Epithelial cell of esophagus (primary cell): ENCODE measurements at places on chromosomes 13 and 19.

DNA sequence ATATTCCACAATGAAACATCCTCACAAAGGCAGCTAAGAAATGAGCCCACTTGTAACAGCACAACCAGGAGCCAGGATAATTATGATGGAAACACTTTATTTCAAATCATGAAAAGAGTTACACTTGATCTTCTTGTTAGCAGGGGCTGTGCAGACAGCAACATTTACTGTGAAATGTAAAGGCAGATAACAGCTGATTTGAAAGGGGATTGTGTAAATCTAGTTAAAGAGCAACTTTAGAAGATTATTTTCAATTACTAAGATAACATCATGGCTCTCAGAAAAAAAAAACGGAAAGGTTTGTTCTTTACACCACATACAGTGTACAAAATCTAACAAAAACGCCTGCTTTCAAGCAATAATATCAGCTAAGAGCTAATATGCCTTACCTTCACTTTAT lies 22.4 kb downstream of the ENOX1 start:
- DNase-seq, result no peak

- DNase-seq, result no peak
These were observed 1768.5 kb downstream of the PCDH9 start for GRCh38 chr13:65461590-65461989.

DNA sequence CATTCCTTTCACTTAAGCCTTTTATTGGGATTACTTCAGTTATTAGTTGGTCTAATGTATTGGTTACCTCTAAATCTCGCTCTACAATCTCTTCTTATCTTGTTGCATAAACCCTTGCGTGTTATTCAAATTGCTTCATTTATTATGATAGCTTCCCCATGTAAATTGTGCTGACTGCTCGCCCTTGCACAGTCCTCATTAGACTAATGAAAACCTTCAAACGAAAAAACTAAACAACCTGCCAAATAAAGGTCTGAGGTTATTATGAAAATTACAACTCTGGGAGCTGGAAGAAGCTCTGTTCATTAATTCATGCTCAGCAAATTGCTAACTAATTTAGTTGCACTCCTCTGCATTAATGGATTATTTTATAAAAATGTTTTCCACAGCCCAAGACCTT lies 320.1 kb downstream of the DACH1 start:
- DNase-seq, result no peak

GRCh38 chr19:16688084-16688483 lies 27.1 kb downstream of the TMEM38A start:
- no peak for DNase-seq

- DNase-seq, result no peak
These were observed 24.2 kb downstream of the MIPEP start for GRCh38 chr13:23865026-23865425.

DNA sequence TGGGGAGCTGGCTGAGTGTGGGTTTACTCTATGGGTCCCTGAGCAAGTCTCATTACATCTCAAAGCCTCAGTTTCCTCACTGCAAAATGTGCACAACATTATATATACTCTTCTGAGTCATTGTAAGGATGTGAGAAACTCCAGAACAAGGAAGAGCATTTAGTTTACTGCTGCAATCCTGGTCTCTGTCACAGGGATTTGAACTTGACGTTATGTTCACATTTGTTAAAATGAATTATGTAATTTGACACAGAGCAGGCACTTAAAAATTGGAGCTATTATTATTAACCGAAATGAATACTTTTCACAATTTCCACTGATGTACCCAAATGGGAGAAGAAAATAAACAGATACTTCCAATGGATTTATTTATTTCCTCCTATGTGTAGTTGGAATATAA lies 101.0 kb downstream of the STARD13 start:
- DNase-seq, result no peak

- peak; percentile 64 for DNase-seq
These were observed at the start of gene RCBTB1 for GRCh38 chr13:49585220-49586157. Gene RCBTB1, minus strand, starts transcription at chr13:49585558. Its CDS starts 18,279 bp downstream, at chr13:49567279.

DNA sequence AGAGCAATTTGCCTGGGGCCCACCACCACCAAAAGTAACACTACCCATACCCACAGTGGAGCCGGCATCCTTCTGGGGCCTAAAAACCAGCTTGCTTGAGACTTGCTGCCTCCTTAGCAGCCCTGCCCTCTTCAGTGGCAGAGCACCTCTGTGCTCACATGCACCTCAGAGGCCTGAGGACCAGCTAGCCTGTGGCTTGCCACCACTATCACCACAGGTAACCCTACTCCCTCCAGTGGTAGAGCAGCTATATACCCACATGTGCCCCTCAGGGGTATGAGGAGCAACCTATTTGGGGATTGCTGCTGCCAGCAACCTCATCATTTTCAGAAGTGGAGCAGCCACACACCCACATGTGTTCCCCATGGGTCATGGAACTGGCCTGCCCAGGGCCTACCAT lies 111.4 kb upstream of the SPRY2 start:
- DNase-seq, result no peak

- no peak for DNase-seq
These were observed 107.5 kb downstream of the CYSLTR2 start for GRCh38 chr13:48761256-48761655.

- DNase-seq, result no peak
These were observed 23.0 kb downstream of the CHERP start for GRCh38 chr19:16519230-16519687.

GRCh38 chr13:111046590-111047141 lies 68.4 kb upstream of the ARHGEF7 start:
- no peak for DNase-seq

- no peak for DNase-seq
These were observed 36.9 kb upstream of the GRTP1 start for GRCh38 chr13:113400621-113401451.

GRCh38 chr13:35347679-35348205 lies 128.7 kb downstream of the MAB21L1 start:
- no peak for DNase-seq

DNA sequence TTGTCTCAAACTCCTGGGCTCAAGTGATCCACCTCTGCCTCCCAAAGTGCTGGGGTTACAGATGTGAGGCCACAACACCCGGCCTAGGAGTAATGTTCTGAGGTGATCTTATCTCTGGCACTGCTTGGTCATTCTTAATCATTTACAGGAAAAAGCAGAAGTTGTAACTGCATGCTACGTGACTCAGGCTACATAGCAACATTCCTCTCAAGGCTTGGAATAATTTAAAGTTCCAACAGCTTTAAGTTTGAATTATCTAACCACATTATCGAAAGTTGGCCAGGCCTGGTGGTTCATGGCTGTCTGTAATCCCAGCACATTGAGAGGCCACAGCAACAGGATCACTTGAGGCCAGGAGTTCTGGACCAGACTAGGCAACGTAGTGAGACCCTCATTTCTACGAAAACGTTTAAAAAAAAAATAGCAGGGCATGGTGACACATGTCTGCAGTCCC lies 3.9 kb upstream of the B9D2 start:
- DNase-seq, result peak; percentile 90

DNA sequence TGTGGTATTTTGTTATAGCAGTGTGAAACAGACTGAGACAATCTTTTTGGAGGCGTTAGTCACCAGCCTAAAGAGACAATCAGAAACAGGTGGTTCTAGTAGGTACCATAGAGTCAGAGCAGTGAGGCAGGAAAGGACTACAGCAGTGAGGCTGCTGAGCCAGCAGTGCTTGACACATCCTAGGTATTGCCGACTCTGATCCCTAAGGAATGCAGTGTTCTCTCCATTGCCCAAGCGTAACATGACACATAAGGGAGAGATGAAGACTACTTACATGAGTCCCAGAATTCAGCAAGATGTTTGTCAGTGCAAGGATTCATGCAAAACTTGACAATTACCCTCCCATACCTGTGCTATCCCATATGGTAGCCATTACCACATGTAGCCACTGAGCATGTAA lies 62.4 kb upstream of the XPO4 start:
- peak; percentile 58 for DNase-seq

GRCh38 chr13:69947582-69947981 lies 160.0 kb upstream of the ATXN8OS start:
- no peak for DNase-seq

GRCh38 chr19:3642987-3643673 lies 16.5 kb upstream of the CACTIN start:
- DNase-seq, result peak; percentile 22

DNA sequence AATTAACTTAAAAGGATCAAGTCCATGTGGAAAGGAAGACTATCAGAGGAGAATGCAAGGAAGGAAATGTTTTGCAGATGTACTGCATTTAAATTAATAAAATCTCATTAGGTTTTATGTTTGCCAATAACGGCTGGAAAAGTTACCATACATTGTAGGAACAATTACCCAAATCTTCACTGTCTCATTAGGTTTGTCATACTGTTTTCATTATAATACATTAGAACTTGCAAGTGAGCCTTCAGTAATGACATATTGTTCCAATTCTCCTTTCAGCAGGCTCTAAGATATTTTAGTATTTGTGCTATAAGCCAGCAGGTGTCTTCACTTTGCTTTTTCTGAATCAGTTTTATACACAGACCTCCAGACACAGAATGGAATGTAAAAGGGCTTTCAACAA lies 661.6 kb upstream of the KLHL1 start:
- no peak for DNase-seq

DNA sequence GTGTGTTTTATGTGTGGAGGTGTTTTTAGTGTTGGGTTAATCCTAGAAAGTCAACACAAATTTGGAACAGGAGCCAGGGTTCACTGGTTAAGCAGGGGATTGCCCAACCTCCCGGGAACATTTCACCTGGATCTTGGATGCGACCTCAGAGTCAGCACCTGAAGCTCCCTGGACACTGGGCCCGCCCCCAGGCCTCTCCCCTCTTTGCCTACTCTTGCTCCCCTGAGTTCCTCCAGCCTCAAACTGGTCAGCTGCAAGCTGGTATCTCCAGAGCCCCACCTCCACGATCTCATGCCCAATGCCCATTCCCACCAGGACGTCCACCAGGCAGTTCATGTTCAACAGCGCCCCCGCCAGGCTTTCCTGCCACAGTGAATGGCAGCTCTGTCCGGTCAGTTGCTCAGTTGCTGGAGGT lies 9.7 kb downstream of the HSD17B14 start:
- no peak for DNase-seq

DNA sequence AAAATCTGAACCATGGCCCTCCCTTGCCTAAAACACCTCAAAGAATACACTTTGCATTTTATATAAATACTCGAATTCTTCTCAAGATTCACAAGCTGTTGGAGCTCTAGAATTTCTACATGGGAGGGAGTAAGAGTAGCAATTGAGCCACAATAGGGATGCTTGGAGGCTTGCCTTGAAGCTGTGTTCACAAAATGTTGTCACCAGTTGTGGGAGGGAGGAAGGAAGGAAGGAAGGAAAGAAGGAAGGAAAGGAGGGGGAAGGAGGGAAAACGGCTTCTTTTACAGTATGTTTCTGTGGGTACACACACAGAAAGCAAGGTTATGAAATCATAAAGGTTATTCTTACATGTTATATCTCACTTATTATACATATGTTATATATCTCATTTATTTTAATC lies 128.6 kb upstream of the PEG3 start:
- DNase-seq, result no peak

- peak; percentile 91 for DNase-seq
These were observed 607 bp upstream of the ZNF566 start for GRCh38 chr19:36489920-36490415.

DNA sequence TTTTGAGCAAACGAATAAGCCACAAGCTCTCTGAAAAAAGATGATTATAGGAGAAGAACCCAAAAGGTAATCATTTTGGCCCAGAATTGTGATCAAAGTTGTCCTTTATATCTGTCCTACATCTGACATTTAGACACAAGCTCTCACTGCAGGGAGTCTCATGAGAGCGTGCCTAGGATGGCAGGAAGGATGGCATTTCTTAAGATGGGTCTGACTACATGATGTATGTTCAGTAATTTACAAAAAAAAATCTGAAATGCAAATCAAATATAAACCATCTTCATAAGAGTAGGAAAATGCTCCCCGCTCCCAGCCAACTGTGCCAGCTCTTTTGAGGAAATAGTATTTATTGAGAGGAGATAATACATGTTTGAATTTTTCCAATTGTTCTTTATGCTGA lies 81.0 kb upstream of the MBNL2 start:
- DNase-seq, result no peak

- DNase-seq, result no peak
These were observed 4.6 kb downstream of the AP2S1 start for GRCh38 chr19:46845959-46846459.

DNA sequence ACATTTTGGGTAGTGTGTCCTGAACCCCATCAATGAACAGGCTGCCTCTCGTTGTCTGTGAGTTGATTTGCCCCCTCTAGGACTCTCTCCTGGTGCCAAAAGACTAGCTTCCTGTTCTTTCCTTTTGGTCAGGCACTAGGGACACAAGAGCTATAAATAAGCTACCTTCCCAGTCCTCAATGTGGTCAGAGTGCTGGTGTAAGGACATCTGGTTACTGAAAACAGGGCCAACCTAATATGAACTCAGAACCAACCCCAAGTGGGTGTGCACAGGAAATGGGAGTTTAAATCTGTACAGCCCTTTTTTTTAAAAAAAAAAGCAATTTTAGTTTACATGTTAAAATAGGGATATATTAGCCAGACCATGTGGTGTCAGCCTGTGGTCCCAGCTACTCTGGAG lies 129.2 kb downstream of the ZIC5 start:
- DNase-seq, result no peak
